ENCODE measurements at places on chromosomes 2 and 18.
A peak's percentile ranks its signal among the peaks of the same experiment; 100 is the strongest.

DNA sequence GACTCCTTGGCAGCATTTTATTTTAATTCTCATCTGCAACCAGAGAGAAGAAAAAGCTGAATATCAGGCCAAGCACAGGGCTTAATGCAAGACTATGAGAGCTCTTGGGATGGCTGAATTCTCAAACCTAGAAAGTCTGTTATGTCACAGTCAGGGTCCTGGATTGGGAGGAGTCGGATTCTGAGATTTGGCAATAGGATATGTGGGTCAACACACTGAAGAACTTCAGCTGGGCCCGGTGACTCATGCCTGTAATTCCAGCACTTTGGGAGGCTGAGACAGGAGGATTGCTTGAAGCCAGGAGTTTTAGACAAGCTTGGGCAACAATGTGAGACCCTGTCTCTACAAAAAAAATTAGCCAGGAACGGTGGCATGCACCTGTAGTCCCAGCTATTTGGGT lies 102.4 kb downstream of the COL3A1 start:
- DNase-seq = no peak

DNA sequence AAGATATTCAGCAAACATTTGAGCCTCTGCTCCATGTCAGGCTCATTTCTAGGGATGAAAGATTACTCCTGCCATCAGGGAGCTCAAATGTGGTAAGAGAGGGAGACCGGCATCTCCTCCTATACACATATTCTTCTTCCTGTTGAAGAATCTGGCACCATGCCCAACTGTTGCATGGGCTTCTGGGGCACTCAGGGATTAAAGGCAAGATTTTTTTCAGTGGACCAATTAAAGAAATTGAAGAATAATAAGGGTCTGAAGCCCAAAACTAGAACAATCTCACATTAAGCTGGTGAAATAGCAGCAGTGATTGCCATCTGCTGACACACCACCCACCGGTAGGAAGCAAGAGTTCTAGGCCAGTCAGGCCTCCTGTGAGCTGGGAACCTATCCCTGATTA lies 145.4 kb upstream of the LYPD6 start:
- no peak for DNase-seq

- DNase-seq = no peak
Measured at GRCh38 chr2:37623406-37623805, 48.0 kb downstream of the CDC42EP3 start.

DNA sequence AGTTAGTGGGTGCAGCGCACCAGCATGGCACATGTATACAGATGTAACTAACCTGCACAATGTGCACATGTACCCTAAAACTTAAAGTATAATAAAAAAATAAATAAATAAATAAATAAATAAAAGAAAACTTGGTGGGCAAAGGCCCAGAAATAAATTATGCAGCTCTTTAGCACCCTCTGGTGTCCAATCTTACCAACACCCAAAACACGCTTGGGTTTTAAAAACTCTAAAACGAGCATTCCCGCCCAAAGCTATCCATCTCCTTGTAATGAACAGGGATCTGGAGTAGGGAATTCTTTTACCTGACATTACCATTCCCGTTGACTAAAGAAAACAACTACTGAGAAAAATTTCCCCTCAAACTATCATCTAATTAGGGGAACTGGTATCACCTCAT lies 2005.9 kb upstream of the CELF4 start:
- DNase-seq = no peak

GRCh38 chr2:111626037-111626864 lies 257.7 kb downstream of the ANAPC1 start:
- DNase-seq = no peak

DNA sequence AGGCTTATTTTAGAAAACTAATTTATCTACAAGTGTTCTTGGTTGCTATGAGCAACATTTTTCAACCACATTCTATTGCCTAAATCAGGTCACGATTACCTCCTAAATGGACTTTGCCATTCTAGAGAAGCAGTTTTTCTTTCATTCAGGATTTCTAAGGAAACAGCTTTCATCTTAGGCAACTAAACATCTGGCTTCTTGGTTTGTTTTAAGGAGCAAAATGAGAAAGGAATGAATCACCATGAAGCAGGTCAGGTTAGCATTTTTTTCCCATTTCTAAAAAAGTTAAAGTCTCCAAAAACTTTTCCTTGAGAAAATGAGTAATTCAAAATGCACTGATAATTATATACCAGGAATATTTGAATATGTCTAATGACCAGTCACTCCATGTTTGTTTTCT lies 114.8 kb downstream of the GAREM1 start:
- no peak for DNase-seq

DNA sequence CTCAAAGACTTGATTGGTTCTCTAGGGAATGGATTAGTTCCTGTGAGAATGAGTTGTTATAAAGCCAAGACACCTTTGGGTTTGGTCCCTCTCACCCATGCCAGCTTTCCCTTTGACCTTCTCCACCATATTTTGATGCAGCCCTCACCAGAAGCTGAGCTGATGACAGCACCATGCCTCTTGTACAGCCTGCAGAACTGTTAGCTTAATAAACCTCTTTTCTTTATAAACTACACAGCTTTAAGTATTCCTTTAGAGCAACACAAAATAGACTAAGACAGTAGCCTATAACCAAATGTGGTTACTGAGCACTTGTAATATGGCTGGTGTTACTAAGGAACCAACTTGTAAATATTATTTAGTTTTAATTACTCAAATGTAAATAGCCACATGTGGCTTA lies 55.1 kb downstream of the BAZ2B start:
- DNase-seq = no peak

DNA sequence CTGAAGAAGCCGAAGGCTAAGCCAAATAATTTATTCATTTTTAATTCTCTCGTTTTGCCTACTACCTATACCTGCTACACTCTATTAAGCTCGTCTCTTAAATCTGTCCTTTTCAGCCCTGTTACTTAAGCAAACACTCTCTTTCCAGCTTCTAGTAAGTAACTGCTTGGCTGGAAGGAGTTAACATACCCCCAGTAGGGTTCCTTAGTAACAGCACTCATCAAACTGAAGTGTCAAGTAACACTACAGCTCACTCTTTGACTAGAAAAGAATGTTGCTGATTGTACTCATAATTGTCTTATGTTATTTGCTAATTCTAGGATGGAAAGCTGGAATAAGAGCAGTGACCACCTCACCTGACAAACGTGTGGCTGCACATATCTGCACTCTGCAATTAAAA lies 120.0 kb upstream of the SCN7A start:
- DNase-seq = no peak

DNA sequence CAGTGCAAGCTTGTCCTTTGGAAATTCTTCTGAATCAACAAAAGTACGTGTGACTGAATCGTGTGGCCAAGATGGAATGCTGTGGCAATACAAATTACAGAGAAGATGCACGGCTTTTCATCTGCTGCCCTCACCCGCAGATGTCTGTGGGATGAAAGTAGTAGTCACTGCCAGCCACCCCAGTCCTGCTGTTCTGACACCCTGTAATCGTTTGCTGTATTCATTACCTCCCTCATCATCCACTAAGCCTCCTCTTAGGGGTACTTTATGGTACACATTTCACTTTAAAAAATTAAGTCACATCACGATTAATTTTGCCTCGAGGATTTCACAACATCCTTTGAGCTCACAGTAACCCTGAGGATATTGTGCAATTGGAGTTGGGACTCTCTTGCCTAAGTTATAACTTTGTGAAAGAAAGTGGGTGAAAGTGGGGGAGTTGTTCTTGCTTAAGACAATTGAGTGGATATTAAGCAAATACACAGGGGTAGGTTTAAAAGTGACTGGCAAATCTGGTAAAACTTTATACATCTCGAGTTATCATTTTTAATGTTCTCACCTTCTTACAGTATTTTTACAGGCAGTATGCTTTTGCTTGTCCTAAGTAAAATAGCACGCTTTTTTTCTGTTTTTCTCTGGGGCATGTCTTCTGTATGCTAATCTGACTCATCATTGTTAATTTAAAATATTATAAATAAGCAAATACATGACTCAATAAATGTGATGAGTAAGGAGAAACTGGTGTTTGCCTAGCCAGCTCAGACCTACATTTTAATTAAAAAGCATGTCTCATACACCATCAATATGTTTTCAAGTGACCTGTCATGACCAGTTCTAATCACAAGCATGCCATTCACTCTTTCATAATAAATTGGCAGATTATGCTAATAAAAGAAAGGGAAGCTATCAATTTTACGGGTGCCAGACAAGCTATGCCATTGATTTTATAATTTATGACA lies 680.9 kb downstream of the IRS1 start:
- no peak for DNase-seq

DNA sequence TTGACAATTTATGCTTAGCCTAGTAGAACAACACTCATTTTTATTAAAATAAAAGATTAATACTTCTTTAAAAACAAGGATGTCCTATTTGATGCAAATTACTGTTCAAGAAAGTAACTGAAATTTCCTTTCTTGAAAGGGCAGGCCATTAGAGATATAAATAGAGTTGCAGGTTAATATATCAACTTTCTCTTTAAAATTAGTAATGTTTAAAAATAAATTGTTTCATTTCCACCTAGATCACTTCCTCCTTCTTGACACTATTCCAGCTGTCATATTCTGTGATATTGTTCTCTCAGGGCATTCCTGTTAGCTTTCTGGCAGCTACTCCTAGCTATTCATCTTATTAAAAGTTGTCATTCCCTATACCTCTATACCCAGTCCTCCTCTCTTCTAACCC lies 357.9 kb upstream of the NRP2 start:
- DNase-seq = no peak

DNA sequence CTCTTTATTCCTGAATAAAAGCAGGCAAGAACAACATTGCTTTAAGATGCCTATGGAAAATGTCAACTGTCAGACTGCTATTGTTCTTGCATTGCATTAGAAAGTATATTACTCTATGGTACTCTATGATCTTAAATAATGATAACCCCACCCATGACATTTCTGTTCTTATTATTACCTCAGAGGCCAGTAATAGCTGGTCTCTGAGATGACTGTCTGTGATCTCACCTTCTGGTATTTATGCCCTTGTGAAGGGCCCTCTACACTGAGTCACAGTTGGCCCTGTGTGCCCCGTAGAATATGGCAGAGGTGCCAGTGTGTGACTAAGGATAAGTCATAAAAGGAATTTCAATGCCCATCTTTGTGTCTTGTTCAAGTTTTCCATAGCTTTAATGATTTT lies 61.0 kb downstream of the SPP2 start:
- peak; percentile 72 for DNase-seq

Data from H54 (cell line).